Stimulated activated CD4-positive, alpha-beta T cell treated with anti-CD3 and anti-CD28 coated beads, Interleukin-4, amount 100 ng/mL, for 1 hour (primary cell): ENCODE measurements at places on chromosomes 6 and 20.

GRCh38 chr6:66896415-66896814, 1189.4 kb upstream of the EYS start:
- DNase-seq = no peak

DNA sequence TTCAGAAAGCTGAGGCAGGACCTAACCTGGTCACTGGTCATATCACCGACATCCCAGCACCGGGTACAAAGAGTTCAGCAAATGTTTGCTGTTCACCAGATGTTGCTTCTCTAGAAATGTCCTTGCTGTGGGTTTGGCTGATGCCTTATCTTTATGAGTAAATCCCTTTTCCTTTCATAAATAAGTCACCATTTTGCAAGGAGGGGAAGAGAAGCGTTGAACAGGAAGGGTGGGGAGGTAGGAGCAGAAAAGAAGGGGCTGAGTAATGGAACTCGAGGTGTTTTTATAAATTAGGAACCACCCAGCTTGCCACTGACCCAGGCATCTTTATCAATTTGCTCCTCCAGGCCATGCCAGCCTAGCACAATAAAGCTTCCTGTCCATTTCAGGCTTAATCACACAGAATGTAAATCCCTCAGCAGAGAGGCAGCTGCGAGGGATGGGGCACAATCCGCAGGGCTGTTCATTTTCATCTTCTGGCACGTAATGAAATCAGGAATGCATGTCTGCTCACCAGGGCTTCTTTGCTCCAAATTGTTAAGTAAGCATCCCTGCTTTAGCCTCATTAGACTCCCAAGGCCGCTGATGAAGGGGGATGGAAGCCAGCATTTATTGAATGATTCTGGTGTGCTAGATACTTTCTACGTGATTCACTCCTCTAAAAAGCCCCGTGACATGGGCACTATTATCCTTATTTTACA, 371.9 kb upstream of the CHD6 start:
- DNase-seq = no peak

GRCh38 chr6:146410851-146411595, 132.6 kb upstream of the RAB32 start:
- DNase-seq = no peak

DNA sequence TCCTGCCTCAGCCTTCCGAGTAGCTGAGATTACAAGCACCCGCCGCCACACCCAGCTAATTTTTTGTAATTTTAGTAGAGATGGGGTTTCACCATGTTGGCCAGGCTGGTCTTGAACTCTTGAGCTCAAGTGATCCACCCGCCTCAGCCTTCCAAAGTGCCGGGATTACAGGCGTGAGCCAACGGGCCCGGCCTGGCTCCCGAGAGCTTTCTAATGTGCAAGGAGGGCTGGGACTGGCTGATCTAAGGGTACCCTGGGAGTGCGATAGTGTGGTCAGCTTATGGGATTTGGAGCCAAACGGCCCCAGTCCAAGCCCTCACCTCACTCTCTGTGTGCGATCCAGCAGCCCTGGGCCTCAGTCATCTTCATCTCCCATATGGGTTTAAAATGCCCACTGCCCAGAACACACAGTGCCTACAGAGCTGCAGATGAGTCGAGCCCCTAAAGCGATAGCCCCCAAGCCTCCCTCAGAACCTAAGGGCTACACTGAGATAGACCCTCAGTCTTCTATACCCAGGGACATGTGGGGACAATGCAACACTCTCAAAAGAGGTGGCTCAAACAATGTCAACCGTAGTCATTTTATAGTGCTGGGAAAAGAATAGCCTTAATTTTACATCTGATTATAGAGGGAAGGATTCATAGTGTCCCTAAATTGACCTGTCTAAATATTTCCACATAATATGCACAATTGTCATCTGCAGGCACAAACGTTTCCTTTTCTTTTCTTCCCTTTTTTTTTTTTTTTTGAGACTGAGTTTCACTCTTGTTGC, 50.1 kb downstream of the SSR1 start:
- no peak for DNase-seq

DNA sequence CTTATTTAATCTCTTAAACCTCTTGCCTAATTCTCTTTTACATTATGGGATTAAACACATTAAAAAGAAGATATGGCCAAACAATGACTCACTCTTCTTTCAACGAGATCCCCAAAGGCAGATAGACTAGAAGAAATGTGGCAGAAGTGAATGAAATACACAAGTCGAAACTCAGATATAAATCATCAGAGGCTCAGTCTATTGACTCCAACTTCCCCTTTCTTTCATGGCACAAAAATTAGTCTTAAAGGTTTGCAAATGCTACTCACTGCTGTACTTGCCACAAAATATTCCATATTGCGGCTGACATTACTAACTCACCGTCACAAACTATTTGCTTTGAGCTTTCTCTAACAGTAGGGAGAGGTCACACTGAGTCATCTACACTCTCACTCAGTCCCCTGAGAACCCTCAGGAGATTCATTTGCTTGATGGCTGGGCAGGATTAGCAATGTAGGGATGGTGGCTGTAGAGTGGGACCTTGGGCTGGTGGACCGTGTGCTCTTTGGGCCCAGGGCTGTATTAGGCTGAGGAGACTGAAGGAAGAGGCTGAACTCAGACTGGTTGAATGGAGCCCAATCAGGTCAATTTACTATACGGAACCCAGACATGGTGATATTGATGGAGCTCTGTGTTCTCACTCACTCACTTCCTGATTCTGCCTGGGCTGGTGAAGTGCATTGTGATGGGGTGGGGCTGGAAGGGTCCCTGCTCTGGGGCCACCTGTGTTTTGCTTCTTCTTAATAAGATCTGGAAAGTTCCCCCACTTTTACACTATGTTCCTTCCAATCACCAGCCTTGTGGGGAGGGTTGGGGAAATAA, 42.8 kb upstream of the UBR2 start:
- no peak for DNase-seq
